HT1080 (cell line): ENCODE measurements at places on chromosomes 5 and 9.
A peak's percentile ranks its signal among the peaks of the same experiment; 100 is the strongest.

- no peak for DNase-seq
Observed at GRCh38 chr9:23431459-23431858, 394.6 kb downstream of the ELAVL2 start.

DNA sequence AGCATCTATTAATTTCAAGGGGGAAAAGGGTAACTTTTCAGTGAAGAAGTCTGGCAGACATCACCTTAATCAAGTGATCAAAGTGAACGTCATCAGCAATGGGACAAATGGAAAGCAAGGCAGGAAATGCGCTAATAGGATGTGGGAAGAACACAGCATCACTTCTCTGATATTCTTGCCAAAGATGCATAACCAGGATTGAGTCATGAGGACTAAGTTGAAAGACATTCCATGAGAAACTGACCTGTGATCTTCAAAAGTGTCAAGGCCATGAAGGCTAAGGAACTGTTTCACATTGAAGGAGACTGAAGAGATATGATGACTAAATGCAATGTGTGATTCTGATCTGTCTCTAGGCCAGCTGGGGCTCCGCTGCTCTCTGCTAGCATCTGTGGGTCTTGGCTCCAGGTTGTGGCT, 92.9 kb downstream of the NDFIP1 start:
- peak; percentile 99 for DNase-seq

DNA sequence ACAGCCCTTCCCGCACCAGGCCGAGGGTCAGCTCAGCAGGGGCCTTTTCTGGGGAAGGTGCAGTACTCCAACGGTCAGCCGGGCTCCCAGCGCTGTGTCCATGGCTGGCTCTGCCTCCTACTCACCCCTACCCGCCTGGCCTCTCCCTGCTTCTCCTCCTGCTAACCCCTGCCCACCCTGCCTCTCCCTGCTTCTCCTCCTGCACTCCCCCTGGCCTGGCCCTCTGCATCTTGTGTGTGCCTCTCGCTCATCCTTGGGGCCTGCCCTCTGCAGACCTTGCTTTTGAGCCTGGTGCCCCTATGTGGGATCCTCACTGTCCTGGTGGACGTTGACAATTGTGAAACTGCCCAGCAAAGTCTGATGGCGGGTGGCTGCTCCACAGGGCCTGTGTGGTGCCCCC, 274.6 kb upstream of the IRX2 start:
- no peak for DNase-seq

- DNase-seq = peak; percentile 77
Observed at GRCh38 chr9:98192503-98193335, at the start of gene CORO2A. TSS of gene CORO2A (minus strand) at chr9:98192637. CDS start at chr9:98157660, 34,977 bp downstream.

DNA sequence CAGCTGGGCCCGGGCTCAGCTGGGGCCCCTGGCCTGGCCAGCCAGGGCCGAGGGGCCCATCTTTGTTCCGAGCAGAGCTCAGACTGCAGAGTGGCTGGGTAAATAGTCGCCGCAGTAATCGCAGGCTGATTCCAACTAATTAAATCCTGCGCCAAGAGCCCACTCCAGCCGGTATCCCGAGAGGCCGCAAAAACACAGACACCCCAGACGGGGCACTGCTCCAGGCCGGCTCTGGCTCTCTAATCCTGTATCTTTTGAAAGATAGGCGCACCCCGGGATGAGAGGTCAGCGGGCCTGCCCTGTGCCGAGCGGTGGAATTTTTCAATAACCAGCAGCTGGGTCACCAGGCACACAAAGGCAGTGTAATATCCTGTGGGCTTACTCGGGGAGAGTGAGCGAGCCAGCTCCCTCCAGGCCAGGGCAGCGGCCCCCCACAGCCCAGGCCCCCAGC, 57.7 kb downstream of the LMX1B start:
- DNase-seq = no peak

DNA sequence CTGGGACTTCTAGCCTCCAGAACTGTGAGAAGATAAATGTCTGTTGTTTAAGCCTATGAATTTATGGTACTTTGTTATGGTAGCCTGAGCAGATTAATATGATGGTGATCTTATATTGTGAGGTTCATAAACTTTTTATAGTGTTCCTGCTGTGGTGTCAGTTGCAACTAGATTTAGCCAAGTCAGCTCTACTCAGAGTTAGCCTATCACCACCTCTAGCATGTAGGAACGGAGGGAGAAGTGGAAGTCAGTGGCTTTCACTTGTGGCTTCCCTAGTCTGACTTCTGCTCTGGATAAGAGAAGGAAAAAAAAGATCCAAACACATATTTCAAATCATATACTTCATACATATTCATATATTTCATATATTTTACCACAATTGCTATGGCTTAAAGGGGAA, 6.6 kb downstream of the POC5 start:
- DNase-seq = no peak

- DNase-seq = peak; percentile 76
Observed at GRCh38 chr9:98334796-98335195, 79.3 kb upstream of the TBC1D2 start.

DNA sequence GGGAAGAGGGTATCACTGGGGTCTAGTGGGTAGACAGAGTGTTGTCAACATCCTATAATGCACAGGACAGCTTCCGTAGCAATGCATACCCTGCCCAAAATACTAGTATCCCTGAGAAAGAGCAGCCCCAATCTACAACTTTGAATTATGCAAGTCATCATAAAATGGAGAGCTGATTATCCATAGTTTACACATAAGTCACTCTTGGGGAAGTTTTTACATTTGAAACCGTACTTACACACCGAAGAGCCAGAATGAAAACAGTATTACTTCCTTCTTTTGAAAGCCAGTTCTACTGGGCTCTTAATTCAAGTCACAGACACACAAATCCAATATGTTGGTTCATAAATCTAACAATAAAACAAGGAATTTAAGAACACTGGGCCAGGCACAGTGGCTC, 21.6 kb downstream of the RNF145 start:
- no peak for DNase-seq

GRCh38 chr9:108885643-108886348, 23.7 kb downstream of the ACTL7A start:
- peak; percentile 91 for DNase-seq

DNA sequence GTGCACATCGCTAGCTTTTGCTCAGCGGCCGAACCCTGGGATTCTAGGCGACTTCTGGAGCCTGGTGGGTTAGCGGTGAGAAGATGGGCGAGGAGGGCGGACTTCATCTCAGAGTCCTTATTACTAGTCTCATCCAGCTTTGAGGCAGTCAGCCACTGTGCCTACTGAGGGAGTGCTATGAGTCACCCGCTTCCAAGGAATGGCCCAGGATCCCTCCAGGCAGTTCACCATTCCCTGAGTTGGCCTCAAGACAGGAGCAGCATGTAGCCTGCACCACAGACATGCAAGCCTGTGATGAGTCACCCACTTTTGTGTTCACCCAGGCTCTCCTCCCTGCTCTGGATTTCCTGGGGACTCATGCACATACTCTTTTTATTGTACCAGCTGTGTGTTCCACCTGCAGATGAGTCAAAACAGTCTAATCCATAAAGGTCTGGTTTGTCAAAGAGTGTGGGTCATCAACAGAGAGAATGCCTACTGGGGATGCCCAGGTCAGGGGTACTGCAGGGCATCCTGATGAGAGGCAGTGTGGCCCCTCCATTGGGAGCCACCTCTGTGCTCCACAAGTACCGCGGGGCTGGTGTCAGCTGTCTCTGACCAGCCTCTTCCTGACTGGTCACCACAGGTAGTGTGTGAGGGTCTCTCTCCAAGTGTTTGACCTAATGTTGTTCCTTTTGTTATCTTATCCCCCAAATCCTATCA, 20.2 kb downstream of the SLC22A5 start:
- DNase-seq = peak; percentile 100

GRCh38 chr5:64214132-64214531, 48.5 kb downstream of the RNF180 start:
- DNase-seq = no peak

- no peak for DNase-seq
Observed at GRCh38 chr5:14063691-14064090, 79.5 kb upstream of the TRIO start.

DNA sequence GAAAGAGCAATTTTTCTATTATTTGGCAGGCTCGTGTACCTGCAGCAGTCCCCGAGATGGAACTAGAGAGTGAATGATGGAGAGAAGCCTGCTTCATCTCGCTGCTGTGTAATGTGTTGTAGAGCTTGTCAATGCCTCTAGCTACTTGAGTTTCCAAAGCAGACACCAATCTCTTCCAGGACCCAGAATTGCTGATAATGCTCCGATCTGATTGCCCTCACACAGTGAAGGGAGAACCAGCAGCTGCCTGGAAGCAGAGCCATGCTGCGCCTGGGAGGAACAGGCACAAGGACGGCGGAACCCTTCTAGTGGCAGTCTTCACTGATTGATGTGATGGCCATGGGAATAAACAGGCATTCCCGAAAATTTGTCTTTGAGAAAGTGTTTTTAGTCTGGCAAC, 288.0 kb downstream of the ICE1 start:
- no peak for DNase-seq

GRCh38 chr5:146751781-146752401, 126.7 kb downstream of the PPP2R2B start:
- DNase-seq = no peak

GRCh38 chr5:23730023-23730422, 222.6 kb downstream of the PRDM9 start:
- DNase-seq = no peak

GRCh38 chr5:4537489-4537888, 602.6 kb upstream of the ADAMTS16 start:
- no peak for DNase-seq

GRCh38 chr5:103582364-103582763, 19.8 kb upstream of the NUDT12 start:
- DNase-seq = peak; percentile 25
